ENCODE measurements at places on chromosomes 7 and 10.

GRCh38 chr7:120813089-120813488 is 44.9 kb downstream of the TSPAN12 start:
- no peak for DNase-seq

- no peak for DNase-seq
Observed at GRCh38 chr7:109873296-109873695, 1217.6 kb upstream of the LRRN3 start.

GRCh38 chr7:12584930-12585329 is 14.4 kb downstream of the SCIN start:
- no peak for DNase-seq

GRCh38 chr7:99831595-99831994 is 3.8 kb downstream of the CYP3A43 start:
- DNase-seq, result no peak

DNA sequence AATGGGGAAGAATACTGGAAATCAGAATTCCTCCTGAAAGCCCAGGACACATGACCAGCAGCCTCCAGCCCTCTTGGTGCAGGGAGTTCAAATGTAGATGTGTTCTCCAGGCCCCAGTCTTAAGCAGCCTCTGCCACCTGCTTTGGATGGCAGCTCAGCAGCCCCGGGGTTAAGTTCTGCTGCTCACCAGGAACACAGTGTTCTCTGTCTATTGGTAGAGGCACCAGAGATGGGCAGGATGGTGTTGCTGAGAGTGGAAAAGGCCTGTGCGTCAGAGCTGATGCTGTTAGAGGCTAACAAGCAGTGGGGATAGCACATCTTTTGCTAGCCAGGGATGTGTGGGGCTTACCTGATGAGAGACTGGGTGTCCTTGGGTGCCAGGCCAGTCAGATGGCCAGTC is 56.8 kb downstream of the PAX2 start:
- DNase-seq, result no peak

GRCh38 chr7:75727881-75728593 is 10.7 kb downstream of the HIP1 start:
- peak; percentile 75 for DNase-seq

GRCh38 chr10:32976338-32976737 is 18.3 kb upstream of the ITGB1 start:
- no peak for DNase-seq

DNA sequence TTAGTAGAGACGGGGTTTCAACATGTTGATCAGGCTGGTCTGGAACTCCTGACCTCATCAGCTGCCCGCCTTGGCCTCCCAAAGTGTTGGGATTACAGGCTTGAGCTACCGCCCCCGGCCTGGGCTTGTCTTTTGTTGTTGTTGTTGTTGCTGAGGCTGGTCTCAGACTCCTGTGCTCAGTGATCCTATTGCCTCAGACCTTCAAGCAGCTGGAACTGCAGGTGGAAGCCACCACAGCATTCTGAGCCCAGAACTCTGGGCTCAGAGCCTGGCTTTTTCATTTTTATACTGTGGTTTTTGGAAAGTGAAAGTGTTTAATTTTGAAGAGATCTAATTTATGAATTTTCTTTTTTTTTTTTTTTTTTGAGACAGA is 16.2 kb upstream of the DNAJB6 start:
- DNase-seq, result no peak

DNA sequence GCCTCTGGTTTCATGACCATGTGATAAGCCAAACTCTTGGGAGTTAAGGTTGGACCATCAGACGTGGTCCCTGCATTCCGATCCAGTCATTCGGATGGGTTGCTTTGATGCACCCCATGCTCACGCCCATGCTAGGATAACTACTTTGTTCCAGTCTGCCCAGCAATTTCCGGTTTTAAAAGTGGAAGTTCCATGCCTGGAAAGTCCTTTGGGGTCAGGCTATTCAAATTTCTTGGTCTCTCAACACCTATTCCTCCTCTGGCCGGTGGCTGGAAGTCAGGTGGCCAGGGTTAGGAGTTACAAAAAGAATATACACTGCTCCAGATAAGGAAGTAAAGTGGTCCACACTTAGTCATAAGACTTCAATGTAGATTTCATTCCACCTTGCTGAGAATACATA is 37.7 kb upstream of the HABP2 start:
- DNase-seq, result no peak

- DNase-seq, result no peak
Observed at GRCh38 chr7:17532861-17533404, 234.5 kb downstream of the AHR start.

- DNase-seq, result no peak
Observed at GRCh38 chr10:80536361-80536835, 1.3 kb upstream of the SH2D4B start.

- no peak for DNase-seq
Observed at GRCh38 chr10:4546931-4547330, 279.1 kb upstream of the AKR1E2 start.

DNA sequence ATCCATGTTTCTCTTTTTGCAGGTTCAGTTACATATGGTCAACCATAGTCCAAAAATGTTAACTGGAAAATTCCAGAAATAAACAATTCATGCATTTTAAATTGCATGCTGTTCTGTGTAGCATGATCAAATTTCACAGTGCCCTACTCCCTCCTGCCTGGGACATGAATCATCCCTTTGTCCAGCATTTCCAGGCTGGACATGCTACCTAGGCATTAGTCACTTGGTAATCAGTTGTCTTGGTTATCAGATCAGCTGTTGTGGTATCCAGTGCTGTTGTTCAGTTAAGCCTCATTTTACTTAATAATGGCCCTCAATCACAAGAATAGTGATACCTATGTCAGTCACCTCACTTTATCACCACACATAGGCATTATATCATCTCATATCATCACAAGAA is 7.3 kb upstream of the PNLIP start:
- DNase-seq, result no peak

DNA sequence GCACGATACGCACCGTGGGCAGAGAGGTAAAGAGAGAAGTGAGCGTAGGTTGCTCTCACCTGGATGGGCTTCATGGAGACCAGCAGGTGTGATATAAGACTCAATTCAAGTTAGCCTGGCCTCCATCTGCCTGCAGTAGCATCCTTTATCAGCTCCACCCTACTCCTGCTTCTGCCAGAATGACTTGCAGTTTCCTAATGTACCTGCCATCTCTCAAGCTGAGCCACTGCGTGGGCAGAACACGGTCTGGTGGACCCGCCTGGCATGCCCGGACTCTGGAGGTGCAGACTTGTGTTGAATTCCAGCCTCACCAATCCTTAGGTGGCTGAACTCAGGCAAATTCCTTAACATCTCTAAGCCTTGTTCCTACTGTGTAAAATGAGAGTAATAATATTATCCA is 64.3 kb downstream of the STEAP1B start:
- DNase-seq, result no peak

GRCh38 chr10:35127289-35127891 is 744 bp downstream of the CREM start:
- DNase-seq, result peak; percentile 64

- DNase-seq, result no peak
Observed at GRCh38 chr7:49850921-49851613, 77.6 kb downstream of the VWC2 start.

DNA sequence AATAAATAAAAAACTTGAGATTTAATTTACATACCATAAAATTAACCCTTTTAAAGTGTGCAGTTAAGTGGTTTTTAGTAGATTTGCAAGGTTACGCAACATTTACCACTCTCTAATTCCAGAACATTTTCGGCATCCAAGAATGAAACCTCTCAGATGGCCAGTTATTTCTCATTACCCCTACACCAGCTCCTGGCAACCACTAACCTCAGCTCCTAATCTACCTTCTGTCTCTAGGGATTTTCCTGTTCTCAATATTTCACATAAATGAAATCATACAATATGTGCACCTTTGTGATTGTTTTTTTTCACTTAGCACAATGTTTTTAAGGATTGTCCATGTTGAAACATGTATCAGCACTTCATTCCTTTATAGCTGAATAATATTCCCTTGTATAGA is 45.1 kb downstream of the INPP5F start:
- DNase-seq, result no peak

DNA sequence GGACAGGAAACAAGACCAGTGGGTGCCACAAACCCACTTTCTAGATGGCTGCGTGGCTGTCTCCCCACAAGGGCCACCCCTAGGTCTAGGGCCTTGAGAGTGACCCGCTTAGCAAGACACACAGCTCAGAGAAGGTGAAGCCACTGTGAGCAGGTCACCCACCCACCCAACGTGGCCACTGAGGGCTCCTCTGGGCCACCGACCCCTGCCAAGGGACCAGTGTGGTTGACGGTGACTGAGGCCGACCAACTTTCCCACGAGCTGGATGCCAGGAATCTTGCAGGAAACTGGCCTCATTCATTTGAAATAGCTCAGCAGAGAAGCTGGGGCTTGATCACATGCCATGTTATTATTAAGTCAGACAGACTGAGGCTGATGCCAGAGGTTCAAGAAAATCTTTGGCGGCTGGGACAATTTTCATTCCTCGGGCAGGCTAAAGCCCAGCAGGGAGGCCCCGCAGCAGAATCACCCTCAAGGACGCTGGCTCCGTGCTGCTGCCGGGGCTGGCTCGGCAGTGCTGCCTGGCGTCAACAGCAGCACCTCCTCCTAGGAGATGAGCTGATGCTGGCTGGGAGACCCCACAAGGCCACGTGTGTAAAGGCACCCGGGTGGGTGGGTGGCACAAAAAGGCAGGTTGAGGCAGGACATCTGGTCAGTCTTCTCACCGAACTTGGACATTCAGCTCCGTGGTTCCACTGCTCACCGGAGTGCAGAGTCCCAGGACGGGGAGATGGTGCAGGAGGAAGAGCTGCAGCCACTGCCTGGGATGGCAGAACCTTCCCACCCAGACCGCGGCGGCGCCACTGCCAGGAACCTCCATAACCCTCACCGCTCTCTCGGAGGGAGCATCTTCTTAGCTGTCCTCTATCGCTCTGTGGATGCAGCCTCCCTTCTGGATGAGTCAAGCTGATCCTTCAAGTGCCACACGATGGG is 57.8 kb downstream of the ZRANB1 start:
- no peak for DNase-seq

GRCh38 chr7:157482517-157483087 is 145.8 kb downstream of the DNAJB6 start:
- no peak for DNase-seq
